GM23248 (cell line): ENCODE measurements at places on chromosomes 4 and X.

DNA sequence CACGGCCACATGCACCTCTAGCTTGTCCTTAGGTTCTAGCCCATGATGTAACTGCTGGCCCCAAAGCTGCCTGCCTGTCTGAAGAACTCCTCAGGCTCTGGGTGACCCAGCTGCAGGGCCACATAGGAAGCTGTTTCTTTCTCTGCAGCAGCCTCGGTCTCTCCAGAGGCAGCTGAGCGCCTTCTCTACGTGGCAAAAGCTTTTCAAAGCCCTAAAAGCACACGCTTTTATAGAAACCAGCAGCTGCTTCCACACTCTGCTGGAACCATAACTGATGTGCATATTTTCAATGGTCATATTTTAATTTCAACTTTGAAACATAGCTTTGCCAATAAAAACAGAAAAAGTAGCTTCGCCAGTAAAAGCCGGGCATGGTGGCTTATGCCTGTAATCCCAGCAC is 37.4 kb downstream of the FAM53A start:
- DNase-seq: no peak

- DNase-seq: no peak
Observed at GRCh38 chr4:108036213-108036612, 46.5 kb downstream of the HADH start.

DNA sequence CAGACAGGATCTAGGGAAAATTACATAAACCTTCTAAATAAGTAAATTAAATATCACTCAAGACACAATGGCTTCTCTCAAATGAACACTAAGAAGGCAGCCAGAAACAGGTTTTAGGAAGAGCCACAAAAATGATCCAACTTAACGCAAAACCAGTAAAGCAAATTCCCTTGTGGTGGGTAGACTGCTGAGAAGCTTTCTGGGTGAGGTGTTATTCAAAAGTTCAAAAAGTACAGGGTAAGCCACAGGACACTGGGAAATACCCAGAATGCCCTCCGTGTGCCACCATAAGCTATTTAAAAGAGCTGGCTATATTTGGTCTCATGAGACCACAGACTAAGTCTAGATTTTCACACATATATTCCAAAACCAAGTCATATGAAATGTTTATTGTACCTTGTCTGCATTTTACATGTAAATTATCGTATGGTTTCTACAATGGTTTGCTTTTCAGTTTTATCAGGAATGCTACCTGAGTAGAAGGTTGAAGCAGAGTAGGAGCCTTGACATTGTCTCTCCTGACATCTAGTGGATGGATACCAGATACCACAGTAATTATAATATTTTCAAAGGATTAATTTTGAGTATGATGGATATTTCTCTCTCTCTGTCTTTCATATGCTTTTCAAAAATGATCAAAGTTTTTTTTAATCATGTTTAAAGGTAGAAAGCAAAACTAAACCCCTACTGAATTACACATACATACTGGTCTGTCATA is 109.3 kb upstream of the KLHL13 start:
- DNase-seq: peak; percentile 32

- DNase-seq: peak; percentile 24
Observed at GRCh38 chr4:76804096-76804495, 93.8 kb downstream of the SOWAHB start.

- DNase-seq: no peak
Observed at GRCh38 chrX:136021903-136022302, 36.7 kb downstream of the SLC9A6 start.

- peak; percentile 59 for DNase-seq
Observed at GRCh38 chr4:108433832-108434231, 186.5 kb upstream of the RPL34 start.

DNA sequence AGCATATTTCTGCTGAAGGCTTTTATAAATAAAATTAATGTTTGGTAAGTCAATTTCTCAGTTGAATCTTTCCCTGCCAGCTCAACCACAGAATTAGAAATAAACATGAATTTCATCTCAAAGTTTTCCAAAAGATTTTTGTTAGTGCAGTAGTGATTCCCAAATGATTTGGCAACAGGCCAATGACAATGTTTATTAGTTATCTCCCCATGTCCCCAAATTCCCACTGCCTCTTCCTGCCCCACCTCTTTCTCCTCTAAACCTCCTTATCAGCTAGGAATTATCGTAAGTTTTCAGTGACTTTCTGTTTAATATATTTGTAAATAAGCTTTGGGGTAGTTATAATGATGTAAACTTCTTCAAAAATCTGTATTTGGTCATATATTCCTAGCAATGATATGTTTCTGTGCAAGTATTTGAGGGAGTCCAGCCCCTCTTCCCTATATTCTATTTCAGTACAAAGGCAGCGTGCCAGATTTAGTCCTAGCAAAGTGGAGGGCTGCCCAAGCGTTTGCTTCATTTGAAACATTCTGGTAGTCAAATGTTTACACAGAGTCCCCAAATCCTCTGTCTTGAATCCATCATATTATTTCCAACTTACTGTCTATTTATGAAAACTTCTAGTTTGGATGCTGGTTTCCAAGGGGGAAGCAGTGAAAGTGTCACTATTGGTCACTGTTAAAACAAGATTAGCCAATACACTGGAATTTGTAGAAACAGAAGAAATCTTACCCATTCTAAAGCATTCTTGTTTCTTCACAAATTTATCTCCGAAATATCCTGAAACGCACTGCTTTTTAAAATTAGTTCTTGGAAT is 33.7 kb upstream of the ANKRD50 start:
- DNase-seq: peak; percentile 3

DNA sequence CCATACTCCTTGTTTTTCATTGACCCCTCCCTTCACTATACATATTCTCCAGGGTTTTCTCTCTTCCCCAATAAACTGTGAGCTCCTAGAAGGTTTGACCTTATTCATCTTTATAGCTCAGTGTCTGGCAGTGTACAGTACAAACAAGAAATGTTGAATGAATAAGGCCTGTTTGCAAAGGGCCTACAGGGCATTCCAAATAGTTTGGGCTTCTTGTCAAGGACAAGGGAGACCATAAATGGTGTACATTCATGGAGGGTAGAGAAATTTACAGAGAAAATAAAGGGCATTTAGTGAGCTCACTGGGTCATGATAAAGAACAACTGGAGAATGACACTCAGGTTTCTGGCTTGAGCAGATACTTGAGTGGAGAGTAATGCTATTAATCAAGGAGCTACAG is 47.5 kb upstream of the EIF1AX start:
- DNase-seq: no peak

DNA sequence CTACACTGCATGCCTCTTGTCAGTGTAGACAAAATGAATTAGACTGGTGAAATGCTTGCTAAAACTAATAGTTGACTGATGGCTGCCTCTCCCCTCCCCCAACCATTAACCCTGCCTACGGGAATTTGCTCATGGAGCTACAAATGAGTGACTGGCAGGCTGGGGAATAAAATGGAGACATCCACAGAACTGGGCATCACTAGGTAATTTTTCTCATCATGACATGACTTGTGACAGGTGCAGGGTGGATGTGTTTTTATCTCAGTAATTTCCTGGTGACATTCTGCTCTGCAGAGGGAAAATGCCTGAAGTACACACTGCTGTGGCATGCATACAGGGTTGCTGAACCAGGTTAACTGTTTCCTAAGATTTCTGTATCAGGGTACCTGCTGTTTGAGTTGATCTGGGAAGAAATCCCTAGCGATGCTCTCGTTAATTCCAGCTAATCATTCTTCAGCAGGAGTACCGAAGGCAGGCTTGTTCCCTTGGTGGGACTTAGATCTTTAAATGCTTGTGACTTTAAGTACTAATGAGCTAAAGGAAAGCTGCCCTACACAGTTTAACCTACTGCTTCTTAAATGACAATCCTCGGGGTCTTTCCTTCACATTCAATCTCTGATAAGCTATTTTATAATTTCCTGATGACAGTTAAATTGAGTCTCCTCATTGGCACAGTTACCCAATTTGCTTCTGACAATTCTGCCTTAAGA is 376.3 kb upstream of the LCORL start:
- no peak for DNase-seq

- no peak for DNase-seq
Observed at GRCh38 chr4:34066126-34066525, 2178.2 kb downstream of the ARAP2 start.

DNA sequence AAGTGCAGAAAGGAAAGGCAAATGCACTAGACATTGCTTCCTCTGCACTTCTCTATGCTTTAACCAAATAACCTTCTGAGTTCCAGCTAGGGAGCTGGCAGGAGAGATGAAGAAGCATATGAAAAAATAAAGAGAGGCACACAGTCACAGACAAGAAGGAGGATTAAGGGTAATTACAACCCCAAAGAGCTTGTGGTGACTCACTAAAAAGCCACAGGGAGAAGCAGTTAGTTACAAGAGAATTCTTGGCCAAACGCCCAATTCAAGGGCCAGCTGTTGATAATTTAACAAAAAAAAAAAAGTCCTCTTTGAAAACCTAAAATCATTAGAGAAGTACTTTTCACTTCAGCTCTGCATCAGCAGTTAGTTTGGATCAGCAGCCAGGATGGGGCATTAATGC is 478.0 kb downstream of the KCNIP4 start:
- peak; percentile 69 for DNase-seq

DNA sequence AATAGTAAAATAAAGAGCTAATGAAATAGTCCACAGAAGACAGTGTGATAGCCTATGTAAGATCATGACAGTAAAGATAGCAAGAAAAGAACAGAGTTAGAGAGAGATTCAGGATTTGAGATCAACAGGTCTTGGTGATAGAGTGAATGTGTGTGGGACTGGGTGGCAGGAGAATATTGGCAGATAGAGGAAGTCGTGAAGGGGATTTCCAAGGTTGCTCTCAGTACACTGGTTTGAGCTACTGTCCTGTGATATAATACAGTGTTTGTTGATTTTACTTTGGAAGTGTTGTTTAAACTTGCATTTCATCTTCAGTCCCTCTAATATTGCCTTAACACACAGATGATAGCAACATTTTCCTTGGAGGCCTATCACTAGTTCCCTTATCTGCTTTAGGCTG is 44.1 kb downstream of the DTHD1 start:
- no peak for DNase-seq

GRCh38 chrX:49312176-49312575 is 8.7 kb downstream of the GAGE10 start:
- no peak for DNase-seq

DNA sequence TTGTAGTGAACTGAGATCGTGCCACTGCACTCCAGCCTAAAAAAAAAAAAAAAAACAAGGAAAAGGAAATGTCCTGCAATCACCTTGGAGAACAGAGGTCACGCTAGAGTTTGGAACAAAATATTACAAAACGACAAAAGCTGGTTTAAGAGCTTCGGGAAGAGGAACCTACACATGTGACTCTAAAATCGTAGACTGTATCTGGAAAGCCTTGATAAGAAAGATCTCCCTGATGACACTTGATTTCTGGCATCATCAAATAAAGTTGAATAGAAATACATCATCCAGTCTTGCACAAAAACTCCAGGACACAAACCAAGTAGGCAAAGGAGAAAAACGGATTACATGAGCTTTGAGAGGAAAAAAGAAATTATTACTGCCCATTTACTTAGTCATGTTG is 31.1 kb upstream of the DOCK11 start:
- no peak for DNase-seq

- peak; percentile 58 for DNase-seq
Observed at GRCh38 chr4:16205298-16206164, 20.7 kb downstream of the TAPT1 start.

DNA sequence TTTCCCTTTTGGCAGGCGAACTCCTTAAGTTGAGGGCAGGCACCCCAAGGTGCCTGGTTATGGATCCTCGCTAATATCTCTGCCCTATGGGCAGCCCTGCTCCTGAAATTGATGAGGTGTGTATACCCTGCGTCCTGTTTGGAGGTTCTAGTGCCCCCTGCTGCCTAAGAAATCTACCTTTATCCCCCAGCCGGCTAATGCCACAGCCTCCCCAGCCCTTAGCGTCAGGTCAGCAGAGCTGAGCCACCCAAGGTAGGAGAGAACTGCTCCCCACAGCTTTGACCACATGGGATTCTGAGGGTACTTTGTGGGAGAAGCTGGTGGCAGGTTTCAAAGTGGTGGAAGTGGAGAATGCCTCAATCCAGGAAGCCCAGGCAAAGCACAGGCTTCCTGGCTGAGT is 50.8 kb downstream of the ANAPC4 start:
- no peak for DNase-seq

DNA sequence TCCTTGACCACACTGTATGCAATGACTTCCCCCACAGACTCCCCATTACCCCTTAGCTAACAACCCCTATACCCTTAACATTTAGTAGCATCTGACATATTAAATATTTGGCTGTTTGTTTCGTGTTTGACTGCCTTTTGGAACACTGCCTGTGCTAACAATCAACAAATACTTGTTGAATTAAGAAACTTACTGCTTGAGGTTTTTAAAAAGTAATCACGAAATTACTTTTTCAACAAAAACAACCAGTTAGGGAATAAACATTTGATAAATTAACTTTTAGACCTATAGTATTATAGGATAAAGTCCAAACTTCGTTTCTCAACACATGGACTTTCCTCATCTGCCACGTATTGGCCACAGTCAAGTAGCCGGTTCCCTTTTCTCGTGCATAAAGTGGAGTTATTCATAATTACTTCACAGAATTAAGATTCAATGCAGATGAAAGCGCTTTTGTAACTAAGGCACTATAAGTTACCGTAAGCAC is 555 bp upstream of the ELMOD2 start:
- no peak for DNase-seq

DNA sequence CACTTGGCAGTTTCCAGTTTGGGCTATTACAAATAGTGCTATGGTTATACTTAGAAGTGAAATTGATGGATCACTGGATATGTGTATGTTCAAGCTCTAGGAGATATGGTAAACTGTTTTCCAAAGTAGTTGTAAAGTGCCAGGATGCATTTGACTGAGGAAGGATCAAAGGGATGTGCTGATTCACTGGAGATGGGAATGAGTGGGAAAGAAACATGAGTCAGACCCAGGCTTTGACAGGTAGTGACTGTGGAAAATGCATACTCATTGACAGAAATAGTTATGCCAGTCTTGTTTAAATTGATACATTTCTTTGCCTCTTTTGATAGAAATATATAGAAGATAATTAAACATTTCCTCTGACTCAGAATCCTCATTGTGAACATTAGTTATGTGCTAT is 77.9 kb downstream of the CEP135 start:
- peak; percentile 24 for DNase-seq

DNA sequence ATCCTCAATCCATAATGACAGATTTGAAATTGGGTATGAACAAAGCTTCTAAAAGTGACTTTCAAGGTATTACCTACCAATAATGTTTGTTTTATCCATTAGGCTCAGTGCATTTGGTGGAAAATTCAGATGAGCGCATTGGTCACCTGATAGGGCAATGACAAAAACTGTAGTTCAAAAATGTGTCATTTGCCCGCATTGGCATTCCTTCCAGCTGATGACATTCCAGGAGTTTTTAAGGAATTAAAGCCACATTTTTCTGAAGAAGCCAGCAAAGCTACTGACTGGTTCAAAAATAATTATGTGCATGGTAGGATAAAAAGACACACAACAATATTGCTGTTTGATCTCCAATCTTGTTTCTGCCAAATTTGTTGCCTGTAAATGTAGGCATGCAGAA is 473.4 kb upstream of the CPEB2 start:
- DNase-seq: no peak

- no peak for DNase-seq
Observed at GRCh38 chr4:85818700-85819099, 343.8 kb downstream of the ARHGAP24 start.

- DNase-seq: no peak
Observed at GRCh38 chr4:93179044-93179443, 649.5 kb upstream of the ATOH1 start.

- DNase-seq: no peak
Observed at GRCh38 chr4:156346959-156347385, 393.3 kb upstream of the CTSO start.

- no peak for DNase-seq
Observed at GRCh38 chr4:7854697-7855370, 84.8 kb downstream of the AFAP1 start.
